T-helper 2 cell (primary cell): ENCODE measurements at places on chromosomes 11 and 22.

- DNase-seq = no peak
These were observed 6.0 kb upstream of the SLC35C1 start for GRCh38 chr11:45798793-45799441.

GRCh38 chr11:102451041-102451680 lies 1.4 kb downstream of the TMEM123 start:
- DNase-seq = no peak

DNA sequence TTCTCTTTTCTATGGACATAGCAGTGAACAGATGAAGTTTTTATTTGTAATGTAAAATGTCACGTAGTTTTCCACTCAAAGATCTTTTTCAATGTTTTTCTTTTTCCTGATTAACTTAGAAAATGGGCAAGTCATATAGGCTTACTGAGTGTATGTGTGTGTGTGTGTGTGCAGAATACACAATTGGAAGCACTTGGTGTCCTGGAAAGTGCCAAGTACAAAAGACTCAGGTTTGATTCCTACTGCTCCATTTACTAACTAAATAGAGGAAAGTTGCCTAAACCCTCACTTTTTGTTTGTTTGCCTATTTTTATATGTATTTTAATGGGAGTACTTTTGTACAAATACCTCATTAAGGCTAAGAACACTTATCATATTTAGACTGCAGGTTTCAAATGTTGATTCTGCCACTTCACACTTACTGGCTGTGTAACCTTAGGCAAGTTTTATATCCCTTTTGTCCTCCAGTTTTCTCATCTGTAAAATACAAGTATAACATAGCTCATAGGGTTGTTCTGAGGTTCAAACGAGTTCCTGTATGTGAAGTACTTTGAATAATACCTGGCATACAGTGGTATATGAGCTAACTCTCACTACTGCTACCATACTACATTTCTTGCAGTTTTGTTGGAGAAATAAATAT lies 90.1 kb downstream of the TYR start:
- no peak for DNase-seq

DNA sequence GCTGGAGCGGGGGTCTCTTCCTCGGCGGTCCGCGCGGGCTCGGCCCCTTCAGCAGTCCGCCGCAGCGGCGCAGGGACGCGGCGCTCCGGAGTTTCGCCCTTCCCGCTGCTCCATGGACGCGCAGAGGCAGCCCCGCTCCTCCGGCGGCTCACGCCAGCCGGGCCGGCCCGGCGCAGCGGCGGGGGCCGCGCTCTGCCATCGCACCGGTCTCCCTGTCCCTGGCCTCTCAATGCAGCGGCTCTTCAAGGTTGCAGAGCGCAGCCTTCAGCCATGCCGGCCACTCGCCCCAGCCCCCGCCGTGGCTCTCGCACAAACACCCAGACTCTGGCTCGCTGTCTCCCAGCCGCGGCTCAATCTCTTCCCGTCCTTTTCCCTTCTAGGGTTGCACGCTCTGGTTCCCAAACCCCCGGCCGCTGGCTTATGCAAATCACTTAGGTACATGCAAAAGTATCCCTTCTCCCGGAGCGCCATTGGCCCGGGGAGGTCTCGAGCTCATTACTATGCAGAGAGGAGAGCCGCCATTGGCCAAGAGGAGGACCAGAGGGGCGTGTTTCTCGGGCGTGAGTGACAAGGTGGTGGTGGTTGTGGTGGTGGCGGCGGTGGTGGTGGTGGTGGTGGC lies at the start of gene LGR4:
LGR4 (minus strand) TSS at position 393 of the 619 bp plus-strand sequence. CDS start 488 bp downstream, outside the sequence.
- DNase-seq = peak; percentile 57

GRCh38 chr22:35521358-35522224 lies 19.0 kb upstream of the RASD2 start:
- DNase-seq = no peak

DNA sequence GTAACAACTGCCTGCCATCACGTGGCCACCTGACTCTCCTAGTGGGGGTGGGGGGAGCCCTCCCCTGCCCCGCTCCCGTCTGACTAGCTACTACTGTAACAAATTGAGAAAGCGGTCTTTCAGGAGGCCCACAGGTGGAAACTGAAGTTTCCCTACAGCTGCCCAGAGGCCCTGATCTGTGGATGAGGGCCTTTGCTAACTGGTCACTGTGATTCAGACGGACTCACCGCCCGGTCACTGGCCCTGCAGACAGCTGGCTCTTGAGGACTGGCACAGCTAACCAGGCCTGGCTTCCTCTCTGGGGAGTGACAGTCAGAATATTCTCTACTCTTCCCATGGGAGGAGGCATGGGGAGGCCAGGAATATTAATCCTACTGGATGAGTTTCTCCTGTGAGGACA lies 116.8 kb downstream of the ARHGAP8 start:
- no peak for DNase-seq

DNA sequence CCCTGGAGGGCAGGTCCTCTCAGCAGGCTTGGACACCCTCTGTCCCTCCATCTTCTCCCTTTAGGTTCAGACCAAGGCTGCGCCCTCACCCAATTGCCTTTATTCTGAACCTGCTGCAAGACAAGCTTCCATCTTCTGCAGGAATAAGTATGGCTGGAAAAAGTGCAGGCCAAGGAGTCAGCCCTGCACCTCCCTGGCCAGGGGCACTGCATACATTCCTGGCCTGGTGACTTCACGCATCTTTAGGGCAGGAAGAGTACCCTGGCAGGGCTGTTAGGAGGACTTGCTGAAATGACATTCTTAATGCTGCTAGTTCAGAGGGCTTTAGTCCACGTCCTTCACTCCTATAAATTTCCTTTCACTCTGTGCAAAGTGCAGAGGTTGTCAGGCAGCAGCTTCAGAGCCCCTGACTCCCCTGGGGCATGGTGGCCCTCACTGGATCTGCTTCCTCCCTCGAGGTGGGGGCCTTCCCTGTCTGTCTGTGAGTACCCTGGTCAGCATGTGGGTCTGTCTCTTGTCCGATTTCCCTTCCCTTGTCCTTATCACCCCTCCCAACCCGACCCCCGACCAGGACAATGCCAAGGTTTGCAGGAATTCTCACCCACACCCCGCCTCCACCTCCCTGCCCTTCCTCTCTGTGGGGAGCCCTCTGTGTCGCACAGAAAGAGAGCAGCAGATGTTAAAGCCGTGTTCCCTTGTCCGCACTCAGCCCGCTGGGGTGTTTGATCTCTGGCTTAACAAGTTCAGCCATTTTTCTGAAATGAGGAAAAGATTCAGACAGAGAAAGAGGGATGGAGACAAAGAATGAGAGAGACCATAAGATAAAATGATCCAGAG lies 124.5 kb upstream of the SYT13 start:
- DNase-seq = no peak

DNA sequence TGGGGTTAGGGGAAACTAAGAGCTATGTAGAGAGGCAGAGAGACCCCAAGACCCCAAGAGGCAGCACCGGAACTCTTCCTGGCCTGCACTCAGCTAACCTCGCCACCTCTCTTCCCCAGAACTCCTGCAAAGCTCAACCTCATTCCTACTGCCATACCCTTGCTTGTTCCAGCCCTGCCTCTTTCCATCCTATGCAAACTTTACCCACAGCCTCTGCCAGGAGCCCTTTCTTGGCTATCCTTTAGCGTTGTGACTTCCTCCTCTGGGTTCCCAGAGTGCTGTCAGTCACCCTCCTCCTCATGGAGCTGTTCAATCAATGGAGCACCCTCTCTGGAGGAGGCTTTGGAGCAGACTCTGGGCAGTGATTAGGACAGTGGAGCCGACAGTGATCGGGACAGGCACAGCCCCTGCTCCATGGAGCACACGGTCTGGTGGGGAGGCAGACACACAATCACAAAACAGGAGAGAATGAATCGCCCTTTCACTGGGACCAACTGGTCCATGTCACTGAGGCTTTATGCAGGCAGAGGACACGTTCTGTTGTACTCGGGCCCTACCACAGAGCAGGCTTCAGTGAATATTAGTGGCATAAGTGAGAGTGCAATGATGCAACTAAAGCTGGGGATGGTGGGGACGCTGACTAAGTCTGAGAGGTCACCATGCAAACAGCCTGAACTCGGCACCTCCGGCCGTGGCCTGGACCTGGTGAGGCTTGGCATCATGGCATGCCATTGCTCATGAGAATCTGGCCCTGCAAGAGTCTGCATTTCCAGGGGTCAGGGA lies 24.6 kb upstream of the P2RY2 start:
- no peak for DNase-seq

- no peak for DNase-seq
These were observed 19.9 kb downstream of the TRIOBP start for GRCh38 chr22:37716708-37717107.

GRCh38 chr22:49703990-49704344 lies 123.7 kb downstream of the BRD1 start:
- DNase-seq = no peak
